ENCODE measurements at places on chromosomes 16 and 17.

- DNase-seq: no peak
Observed at GRCh38 chr17:76735006-76735405, 2.1 kb downstream of the SRSF2 start.

- DNase-seq: no peak
Observed at GRCh38 chr16:24452724-24453123, 86.6 kb upstream of the RBBP6 start.

GRCh38 chr17:83037084-83037873 is 42.1 kb upstream of the METRNL start:
- no peak for DNase-seq

- no peak for DNase-seq
Observed at GRCh38 chr17:78532311-78532710, 44.9 kb downstream of the DNAH17 start.

DNA sequence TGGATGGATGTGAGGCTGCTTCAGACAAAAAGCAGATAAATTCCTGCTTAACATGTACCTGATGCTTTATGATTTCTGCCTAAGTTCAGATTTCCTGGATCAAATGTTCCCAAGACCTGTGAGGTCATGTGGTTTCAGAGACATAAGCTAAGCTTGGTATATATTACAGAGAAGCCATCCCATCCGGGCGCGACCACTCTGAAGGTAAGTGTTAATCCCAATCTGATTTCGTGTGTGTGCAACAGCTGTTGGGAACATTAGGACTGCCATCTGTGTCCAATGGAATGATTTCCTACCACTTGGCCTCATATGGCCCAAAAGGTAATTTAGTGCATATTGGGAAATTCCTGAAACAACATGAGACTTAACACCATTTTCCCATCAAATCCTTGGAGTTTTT is 199.1 kb downstream of the HS3ST3B1 start:
- DNase-seq: no peak

Measured in effector memory CD4-positive, alpha-beta T cell (primary cell).